Naive B cell (primary cell): ENCODE measurements at places on chromosomes 12 and 14. TPM values are rescaled to one million over a fixed set of nuclear protein-coding genes. Genes with fewer than 3 reads are reported as not detected.
A peak's percentile ranks its signal among the peaks of the same experiment; 100 is the strongest.

- peak overlapping the region; percentile 74 for H3K4me3 ChIP-seq
- peaks cover 35% of the 10 kb centered on the region for H3K4me1 ChIP-seq
- no peak for DNase-seq
- H3K27me3 ChIP-seq: no peaks in the 10 kb centered on the region
Measured at GRCh38 chr12:54328595-54329337, 3.8 kb downstream of the COPZ1 start.

- peak; percentile 51 for DNase-seq
- H3K27me3 ChIP-seq: no peaks in the 10 kb centered on the region
- H3K36me3 ChIP-seq: no peaks in the 10 kb centered on the region
- H3K4me3 ChIP-seq: peak overlapping the region; percentile 99
- H3K4me1 ChIP-seq: peaks cover 63% of the 10 kb centered on the region
- no peak overlapping the region for H3K27ac ChIP-seq
Measured at GRCh38 chr12:122835750-122836026, 431 bp downstream of the HIP1R start.

Gene CIROP
- polyA plus RNA-seq: not detected

- H3K4me3 ChIP-seq: no peak overlapping the region
- no peak for DNase-seq
- no peak overlapping the region for H3K27ac ChIP-seq
- no peaks in the 10 kb centered on the region for H3K36me3 ChIP-seq
- H3K27me3 ChIP-seq: no peaks in the 10 kb centered on the region
Measured at GRCh38 chr12:10829994-10830393, 3.8 kb upstream of the TAS2R10 start.

Gene KDM5A
- 49.3 TPM for polyA plus RNA-seq

DNA sequence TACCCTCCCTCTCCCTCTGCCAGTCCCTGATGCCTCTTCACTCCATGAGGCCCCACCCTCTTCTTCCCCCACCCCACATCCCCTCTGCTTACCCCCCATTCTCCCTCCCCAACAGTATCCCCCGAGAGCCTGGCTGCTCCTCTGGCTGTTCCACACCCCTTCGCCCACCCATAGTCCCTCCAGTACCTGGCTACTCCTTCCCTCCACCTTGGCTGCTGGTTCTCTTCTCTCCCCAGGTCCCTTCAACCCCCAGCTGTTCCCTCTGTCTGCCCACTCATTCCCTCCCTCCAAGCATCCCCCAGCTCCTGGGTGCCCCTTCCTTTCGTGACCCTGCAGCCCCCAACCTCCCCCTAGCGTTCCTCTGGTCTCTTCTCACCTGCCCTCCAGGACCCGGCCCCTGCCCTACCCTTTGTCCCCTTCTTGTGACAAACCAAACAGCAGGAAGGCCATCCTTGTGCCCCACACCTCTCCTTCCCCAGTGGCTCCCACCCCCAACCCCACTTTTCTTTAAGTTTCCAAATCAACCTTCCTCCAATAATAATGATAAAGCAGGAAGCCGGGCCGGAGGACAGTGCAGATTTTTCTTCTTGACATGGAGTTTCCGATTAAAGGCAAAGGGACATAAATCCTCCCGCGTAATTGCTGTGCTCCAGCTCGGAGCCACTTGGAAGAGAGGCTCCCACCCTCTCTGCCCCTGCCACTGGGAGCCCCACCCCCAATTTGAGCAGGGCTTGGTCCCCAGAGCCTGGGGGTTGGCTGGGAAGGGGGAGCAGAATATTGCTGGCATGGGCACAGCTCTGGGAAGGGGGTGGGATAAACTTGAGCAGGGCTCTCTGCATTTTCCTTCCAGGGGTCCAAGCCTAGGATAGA, 40.0 kb downstream of the SMUG1 start:
- no peaks in the 10 kb centered on the region for H3K4me1 ChIP-seq
- DNase-seq: no peak
- no peak overlapping the region for H3K27ac ChIP-seq
- no peak overlapping the region for H3K4me3 ChIP-seq

Gene ISCU
- 362 TPM for polyA plus RNA-seq

- H3K27ac ChIP-seq: no peak overlapping the region
- H3K36me3 ChIP-seq: no peaks in the 10 kb centered on the region
Measured at GRCh38 chr12:57456737-57457490, 1.8 kb downstream of the INHBE start.

DNA sequence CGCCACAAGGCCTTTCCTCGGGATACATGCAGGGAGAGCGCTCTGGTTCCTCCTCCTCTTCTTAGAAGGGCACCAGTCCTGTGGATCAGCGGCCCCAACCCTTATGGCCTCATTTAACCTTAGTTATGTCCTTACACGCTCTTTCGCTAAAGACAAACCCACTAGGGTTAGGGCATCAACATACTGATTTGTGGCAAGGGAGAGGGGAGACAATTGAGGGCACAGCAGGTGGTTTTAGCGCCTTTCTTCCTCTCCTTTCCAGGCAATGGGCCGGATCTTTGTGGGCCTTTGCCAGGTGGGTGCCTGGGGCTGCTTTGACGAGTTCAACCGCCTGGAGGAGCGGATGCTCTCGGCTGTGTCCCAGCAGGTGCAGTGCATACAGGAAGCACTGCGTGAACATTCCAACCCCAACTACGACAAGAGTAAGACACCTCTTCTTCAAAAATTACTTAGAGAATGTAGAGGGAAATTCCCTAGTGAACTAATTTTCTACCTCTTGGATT, 43.6 kb downstream of the DYNC1H1 start:
- no peaks in the 10 kb centered on the region for H3K27me3 ChIP-seq
- no peak for DNase-seq
- H3K4me1 ChIP-seq: no peaks in the 10 kb centered on the region
- H3K36me3 ChIP-seq: peaks cover 30% of the 10 kb centered on the region
- H3K4me3 ChIP-seq: no peak overlapping the region

- no peaks in the 10 kb centered on the region for H3K27me3 ChIP-seq
- no peak overlapping the region for H3K4me3 ChIP-seq
- peaks cover 4% of the 10 kb centered on the region for H3K4me1 ChIP-seq
- no peaks in the 10 kb centered on the region for H3K36me3 ChIP-seq
Measured at GRCh38 chr14:72736308-72736707, 157.6 kb downstream of the DPF3 start.

DNA sequence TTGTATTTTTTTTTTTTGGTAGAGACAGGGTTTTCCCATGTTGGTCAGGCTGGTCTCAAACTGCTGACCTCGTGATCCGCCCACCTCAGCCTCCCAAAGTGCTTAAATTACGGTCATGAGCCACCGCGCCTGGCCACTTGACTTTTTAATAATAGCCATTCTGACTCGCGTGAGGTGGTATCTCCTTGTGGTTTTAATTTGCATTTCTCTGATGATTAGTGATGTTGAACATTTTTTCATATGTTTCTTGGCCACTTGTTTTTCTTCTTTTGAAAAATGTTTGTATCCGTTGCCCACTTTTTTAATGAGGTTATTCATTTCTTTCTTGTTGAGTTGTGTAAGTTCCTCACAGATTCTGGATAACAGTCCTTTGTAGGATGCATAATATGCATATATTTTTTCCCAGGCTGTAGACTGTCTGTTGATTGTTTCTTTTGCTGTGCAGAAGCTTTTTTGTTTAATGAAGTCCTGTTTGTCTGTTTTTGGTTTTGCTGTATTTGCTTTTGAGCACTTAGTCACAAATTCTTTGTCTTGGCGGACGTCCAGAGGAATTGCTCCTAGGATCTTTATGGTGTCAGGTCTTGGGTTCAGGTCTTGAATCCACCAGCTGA, 10.3 kb upstream of the PGAM5 start:
- no peaks in the 10 kb centered on the region for H3K27me3 ChIP-seq
- H3K36me3 ChIP-seq: peaks cover 9% of the 10 kb centered on the region
- no peak overlapping the region for H3K27ac ChIP-seq
- DNase-seq: no peak
- H3K4me1 ChIP-seq: peaks cover 23% of the 10 kb centered on the region

Gene CD163L1
- polyA plus RNA-seq: not detected

Gene DACT1
- 4.5 TPM for polyA plus RNA-seq

DNA sequence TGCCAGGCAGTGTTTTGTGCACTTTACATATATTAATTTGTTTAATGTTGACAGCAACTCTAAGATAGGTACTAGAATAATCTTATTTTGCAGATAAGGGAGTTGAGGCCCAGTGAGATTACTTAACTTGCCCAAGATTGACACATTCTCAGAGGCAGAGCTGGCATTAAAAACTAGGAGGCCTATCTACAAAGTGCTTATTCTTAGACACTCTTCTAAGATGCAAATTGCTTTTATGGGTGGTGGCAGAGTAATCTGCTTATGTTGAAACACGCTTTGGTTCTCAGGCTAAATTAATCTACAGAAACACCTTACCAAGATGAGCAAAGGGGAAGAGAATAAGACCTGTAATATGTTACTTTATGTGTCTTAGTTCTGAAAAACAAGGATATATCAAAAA, 7.2 kb downstream of the MGP start:
- H3K27me3 ChIP-seq: no peaks in the 10 kb centered on the region
- H3K36me3 ChIP-seq: no peaks in the 10 kb centered on the region
- peak overlapping the region; percentile 51 for H3K27ac ChIP-seq

Gene PRICKLE1
- 35.2 TPM for polyA plus RNA-seq

GRCh38 chr12:101942250-101942605, 64.8 kb downstream of the DRAM1 start:
- H3K4me1 ChIP-seq: peaks cover 42% of the 10 kb centered on the region
- DNase-seq: no peak
- no peak overlapping the region for H3K4me3 ChIP-seq

DNA sequence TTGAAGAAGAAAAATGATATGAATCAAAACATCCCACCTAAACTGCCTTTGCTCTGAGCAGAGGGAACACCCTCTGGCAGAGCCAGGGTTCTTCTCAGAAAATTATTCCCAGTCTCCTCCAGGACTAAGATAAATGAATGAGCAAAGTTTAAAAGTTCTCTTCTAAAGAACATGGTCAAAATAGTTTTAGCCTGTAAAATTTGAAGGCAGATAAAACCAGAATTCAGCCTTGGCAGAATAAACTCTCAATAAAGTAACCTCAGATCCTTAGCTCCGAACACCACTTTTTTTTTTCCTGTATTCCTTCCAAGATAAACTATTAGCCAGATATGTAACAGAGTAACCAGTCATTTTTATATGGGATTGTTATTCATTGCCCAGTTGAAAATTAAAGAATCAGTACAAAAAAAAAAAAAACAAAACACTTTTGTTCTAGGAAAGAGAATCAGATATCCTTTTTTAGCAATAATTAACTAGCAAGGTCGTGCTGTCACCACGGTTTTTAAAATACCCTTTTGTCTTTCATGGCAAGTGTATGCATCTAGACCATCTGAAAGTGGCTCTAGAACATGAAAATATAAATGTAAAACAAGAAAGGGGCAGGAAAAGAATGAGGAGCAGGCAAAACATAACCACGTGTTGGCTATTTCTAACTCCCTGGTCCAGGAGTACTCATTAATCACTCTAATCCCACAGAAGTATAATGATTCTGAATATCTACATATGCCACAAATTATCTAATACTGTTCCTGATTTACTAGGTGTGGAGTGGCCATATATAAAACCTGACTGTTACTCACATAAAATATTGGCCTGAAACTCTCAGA, 60.8 kb downstream of the CAPZA3 start:
- H3K27ac ChIP-seq: no peak overlapping the region
- DNase-seq: no peak
- H3K4me1 ChIP-seq: no peaks in the 10 kb centered on the region
- no peaks in the 10 kb centered on the region for H3K36me3 ChIP-seq
- H3K4me3 ChIP-seq: no peak overlapping the region

Gene USP5
- polyA plus RNA-seq: 44.0 TPM

GRCh38 chr12:460261-461230, 807 bp downstream of the B4GALNT3 start:
- peak overlapping the region; percentile 81 for H3K4me3 ChIP-seq
- DNase-seq: peak; percentile 17
- peaks cover 48% of the 10 kb centered on the region for H3K27me3 ChIP-seq
- H3K36me3 ChIP-seq: no peaks in the 10 kb centered on the region

Gene ADCK1
- 4.2 TPM for polyA plus RNA-seq

Gene MOAP1
- polyA plus RNA-seq: 72.6 TPM

DNA sequence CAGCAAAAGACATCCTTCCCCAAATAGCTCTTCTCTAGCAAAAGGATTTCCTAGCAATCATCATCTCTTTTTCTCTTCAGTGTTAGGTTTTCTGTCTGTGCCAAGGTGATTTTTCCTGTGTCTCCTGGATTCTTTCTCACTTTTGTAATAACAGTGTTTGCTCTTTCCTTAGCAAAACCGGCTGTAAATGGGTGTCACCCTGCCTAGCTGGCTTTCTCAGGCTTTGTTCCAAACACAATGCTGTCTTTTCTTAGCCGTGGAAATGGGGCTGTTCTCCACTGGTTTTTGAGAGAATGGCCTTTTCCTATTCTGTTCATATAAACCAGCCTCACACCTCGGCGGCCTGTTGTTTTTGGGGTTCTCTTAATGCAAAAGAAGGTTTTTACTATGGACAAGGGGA, 21.9 kb downstream of the JDP2 start:
- H3K27ac ChIP-seq: no peak overlapping the region
- H3K36me3 ChIP-seq: no peaks in the 10 kb centered on the region
- DNase-seq: no peak
- peaks cover 4% of the 10 kb centered on the region for H3K4me1 ChIP-seq
- H3K4me3 ChIP-seq: no peak overlapping the region

Gene BRAP
- 25.6 TPM for polyA plus RNA-seq

Gene NTN4
- not detected for polyA plus RNA-seq

GRCh38 chr12:80040075-80040738, 59.1 kb upstream of the OTOGL start:
- H3K27me3 ChIP-seq: peaks cover 8% of the 10 kb centered on the region
- H3K4me3 ChIP-seq: no peak overlapping the region
- no peaks in the 10 kb centered on the region for H3K36me3 ChIP-seq
- H3K4me1 ChIP-seq: no peaks in the 10 kb centered on the region
- DNase-seq: no peak

DNA sequence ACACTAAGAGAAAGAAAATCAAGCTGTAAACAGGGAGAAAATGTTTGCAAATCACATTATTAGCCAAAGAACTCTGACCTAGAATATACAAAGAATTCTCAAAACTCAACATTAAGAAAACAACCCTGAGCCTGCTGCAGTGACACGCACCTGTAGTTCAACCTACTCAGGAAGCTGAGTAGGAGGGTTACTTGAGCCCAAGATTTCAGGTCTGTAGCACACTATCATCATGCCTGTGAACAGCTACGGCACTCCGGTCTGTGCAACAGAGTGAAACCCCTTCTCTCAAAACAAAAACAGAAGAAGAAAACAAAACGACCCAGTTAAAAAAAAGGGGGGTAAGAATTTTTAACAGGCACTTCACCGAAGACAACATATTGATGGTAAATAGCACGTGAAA, 20.8 kb downstream of the SAV1 start:
- peak overlapping the region; percentile 91 for H3K27ac ChIP-seq
- H3K36me3 ChIP-seq: peaks cover 13% of the 10 kb centered on the region
- H3K4me3 ChIP-seq: peak overlapping the region; percentile 62
- peak; percentile 33 for DNase-seq
- H3K4me1 ChIP-seq: peaks cover 38% of the 10 kb centered on the region

Gene CLEC4D
- not detected for polyA plus RNA-seq

- no peaks in the 10 kb centered on the region for H3K4me1 ChIP-seq
- no peaks in the 10 kb centered on the region for H3K27me3 ChIP-seq
- H3K4me3 ChIP-seq: no peak overlapping the region
- peak; percentile 57 for DNase-seq
- no peaks in the 10 kb centered on the region for H3K36me3 ChIP-seq
Measured at GRCh38 chr12:7219599-7220243, 30.2 kb downstream of the PEX5 start.

Gene WNT1
- polyA plus RNA-seq: not detected

GRCh38 chr14:38735005-38735404, 368.0 kb downstream of the SEC23A start:
- no peak overlapping the region for H3K27ac ChIP-seq
- no peaks in the 10 kb centered on the region for H3K36me3 ChIP-seq
- peaks cover 10% of the 10 kb centered on the region for H3K27me3 ChIP-seq
- no peak for DNase-seq
- no peak overlapping the region for H3K4me3 ChIP-seq

Gene FAM90A1
- not detected for polyA plus RNA-seq

- peak overlapping the region; percentile 30 for H3K27ac ChIP-seq
- peaks cover 7% of the 10 kb centered on the region for H3K36me3 ChIP-seq
- DNase-seq: no peak
- no peaks in the 10 kb centered on the region for H3K27me3 ChIP-seq
- peaks cover 13% of the 10 kb centered on the region for H3K4me1 ChIP-seq
Measured at GRCh38 chr12:79555028-79555925, 135.5 kb downstream of the PAWR start.

Gene AQP2
- not detected for polyA plus RNA-seq
